ENCODE measurements at places on chromosomes 6 and 20.

DNA sequence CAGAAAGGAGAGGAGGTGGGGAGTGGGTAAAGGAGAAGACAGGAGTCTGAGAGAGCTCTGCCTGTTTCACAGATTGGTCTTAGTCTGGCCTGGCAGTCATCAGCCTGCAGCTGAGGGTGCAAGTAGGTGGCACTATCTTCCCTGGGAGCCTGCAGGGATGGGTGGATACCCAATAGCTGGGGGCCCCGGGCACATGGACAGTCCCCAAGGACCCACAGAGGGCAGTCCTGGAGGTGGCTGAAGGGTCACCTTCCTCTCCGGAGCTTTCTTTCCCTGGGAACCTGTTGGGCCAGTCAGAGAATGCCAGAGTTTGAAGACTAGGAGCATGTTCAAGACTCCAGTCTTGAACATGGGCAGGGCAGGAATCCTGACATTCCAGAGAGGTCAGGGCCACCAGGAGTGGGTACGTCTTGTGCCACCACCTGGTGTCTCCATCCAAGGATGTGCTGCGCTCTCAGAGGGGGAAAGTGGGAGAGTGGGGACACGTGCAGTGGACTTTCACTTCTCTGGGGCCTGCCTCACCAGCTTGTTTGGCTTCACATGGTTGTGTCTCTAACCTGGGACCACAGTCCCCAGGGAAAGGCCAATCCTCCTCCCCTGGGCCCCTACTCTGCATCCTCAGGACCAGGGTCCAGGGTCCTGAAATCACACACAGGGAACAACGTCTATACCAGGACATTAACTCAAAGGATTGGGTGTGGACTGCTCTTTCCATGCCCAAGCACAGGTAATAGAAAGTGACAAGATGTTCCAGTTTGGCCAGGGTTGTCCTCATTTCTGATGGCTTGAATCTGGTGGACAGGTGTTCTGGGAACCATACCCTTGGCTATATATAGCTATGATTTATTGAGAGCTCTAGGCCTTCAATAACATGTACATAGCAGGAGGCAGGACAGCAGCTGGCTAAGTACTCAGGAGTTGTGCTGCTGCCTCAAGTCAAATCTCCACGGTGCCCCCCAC is 18.0 kb downstream of the AARS2 start:
- no peak for DNase-seq

DNA sequence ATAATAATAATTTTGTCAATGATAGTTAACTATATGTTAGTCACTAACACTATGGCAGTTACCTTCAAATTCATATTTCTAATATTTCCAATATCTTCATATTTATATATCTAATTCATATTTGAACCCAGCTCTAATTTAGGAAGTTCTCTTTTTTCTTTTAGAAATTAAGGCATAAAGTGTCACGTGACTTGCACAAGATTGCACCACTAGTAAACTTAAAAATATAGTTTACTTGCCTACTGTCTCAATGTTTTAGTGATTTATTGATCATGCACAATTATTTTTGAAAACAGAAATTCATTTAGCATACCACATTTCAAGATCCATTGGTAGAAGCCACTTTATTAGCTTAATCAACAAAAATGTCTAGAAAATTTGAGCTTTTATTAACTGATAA is 508.7 kb upstream of the ZNF337 start:
- no peak for DNase-seq

DNA sequence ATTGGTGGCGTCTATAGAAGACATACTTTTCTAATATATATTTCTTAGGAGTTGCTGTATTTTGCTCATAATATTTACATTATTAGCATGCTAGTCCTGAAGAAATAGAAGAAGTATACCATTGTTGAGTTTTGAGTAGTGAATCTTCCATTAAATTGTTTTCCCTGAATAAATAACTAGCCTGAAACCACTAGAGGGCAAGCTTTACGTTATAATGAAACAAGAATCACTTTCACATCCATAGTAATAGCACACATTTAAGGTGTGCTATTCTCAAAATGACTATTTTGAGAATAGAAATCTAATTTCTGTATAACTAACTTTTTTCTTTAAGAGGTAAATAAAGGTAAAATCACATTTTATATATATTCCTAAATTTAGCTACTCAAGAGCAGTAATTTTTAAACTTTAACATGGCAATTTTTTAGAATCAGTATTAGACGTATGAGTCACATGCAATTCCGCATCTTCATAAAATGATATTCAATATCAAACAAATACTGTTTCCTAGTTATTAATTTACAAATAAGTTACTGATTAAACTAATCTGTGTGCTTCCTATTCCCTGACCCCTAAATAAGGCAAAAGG is 213.2 kb upstream of the MANEA start:
- peak; percentile 39 for DNase-seq

DNA sequence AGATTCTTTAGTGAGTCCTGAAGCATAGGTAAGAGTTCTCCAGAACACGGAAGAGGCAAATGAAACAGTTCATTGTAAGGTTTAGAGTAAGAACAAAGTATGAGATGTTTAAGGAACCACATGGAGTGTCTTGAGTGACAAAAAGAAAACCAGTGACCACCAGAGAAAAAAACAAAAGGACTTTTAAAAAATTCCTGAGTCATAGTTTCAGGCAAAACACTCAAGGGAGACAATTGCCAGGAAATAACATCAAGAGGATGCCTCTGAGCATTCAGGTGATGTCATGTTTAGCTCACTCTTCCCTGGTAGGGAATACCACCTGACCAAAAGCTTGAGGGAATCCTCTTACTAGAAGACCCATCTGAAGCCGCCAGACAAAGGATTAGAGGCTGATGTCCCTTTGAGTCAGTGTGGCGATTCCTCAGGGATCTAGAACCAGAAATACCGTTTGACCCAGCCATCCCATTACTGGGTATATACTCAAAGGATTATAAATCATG is 110.3 kb downstream of the COL19A1 start:
- DNase-seq = no peak

DNA sequence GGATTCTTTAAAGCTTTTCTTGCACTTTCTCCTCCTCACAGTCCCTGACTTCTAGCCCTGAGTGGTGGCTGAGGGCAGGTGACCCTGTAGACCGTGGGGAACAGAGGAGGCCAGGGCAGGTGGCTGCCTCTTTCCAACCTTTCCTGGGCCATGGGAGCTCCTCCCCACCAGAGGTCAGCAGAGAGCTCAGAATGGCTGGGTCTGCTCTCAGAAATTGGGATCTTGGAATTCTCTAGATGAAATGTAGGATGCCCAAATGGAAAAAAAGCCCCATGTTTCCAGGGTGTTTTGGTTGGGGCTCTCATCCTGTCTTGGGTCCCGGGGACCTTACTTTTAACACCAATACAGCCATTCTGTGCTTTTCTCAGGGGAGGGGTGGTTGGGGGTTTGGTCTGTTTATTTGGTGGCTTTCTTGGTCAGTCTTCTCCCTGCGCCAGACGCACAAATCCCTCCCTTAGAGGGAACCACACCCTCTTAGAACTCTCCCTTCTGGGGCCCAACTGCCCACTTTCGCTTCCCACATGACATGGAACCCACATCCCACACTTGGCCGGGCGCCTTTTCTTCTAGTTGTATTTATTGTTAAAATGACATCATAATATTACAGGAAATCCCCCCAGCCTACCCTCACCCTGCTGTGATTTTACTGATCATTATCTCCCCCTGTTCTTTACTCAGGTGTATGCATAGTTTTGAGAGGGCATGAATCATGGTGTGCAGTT is 17.9 kb downstream of the GNAS start:
- peak; percentile 91 for DNase-seq

GRCh38 chr6:11263291-11263775 is 30.9 kb upstream of the NEDD9 start:
- DNase-seq = peak; percentile 20

Measured in PC-3 (cell line).